ENCODE measurements at places on chromosomes 6 and 20. TPM values are rescaled to one million over a fixed set of nuclear protein-coding genes. Genes with fewer than 3 reads are reported as not detected.
A peak's percentile ranks its signal among the peaks of the same experiment; 100 is the strongest.

SLC22A7 gene
- not detected for total RNA-seq

ZNF334 gene
- 1.4 TPM for total RNA-seq

DOK5 gene
- not detected for total RNA-seq

DNA sequence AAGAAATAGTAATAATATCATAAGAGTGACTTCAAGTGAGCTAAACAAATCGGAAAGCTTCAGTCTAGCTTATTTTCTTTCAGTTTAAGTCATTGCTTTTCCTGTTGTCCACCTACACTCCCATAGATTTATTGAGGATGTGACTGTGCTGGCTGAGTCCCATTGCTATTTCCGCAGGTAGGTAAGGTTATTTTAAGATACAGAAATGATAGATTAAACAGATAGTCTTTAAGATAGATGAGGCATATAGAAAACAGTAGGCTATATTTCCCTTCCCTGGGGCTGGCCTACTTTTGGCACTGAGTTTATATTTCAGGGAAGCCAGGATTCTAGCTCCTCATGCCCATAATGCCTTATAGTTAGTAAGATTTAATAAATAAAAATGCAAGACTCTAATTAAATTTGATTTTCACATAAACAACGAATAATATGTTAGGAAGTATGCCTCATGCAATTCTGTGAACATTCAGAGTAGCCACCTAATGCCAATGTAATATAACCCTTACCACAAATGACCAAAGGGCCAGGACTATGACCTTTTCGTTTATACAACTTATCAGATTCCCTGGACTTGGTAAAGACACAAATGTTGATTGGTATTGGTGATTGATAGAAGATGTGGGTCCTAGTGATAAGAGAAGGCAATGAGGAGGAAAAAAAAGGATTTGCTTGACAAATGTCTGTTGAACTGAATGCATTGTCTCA is 1079.3 kb downstream of the EPHA7 start:
- no peak for DNase-seq

- DNase-seq = no peak
These were observed 9.6 kb upstream of the SLC2A10 start for GRCh38 chr20:46699651-46700359.

- DNase-seq = no peak
These were observed 566.2 kb upstream of the NRSN1 start for GRCh38 chr6:23559587-23560343.

DNA sequence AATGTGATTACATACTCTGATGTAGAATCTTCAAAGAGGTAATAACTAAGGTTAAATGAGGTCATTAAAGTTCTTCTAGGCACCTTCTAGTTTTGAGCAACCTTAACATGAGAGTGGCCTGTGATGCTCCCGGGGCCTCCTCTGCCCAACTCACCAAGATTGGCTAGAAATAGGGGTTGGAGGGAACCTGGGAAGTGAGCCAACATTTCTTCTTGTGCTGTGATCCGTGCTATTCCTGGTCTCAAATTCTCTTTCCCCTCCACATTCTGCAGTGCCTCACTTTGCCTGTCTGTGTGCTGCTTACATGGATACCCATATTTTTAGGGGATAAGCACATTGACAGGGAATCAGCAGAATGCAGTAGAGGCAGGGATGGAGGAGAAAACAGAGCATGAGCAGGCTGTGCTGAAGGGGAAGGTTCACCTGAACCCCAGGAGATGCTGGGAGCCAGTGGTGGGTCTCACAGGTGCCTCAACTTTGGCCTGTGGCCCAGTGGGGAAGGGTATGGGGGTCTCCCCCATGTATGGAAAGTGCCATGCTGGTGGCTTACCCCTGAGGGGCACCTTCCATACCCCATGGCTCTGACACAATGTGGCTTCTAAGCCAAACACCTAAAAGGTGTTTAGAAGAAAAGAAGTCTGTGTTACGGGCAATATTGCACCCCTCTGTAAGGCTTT is 164.7 kb upstream of the CHD6 start:
- no peak for DNase-seq

DNA sequence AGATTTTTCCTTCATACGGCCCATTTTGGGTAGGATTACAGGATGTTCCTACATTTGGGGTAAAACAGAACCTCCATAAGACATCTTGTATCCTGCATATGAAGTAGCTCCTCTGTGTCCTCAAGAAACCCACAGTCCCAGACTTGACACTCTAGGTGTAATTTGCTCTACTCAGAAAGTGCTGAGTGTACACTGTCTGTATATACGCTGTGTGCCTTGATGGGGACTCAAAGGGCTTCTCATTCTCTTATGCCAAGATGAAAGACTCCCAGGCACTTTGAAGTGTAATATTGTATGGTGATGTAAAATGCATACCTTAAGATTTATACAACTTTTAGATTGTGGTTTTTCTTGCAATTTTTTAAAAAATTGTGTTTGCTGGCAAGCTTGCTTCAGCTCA is 5.2 kb downstream of the TFAP2D start:
- DNase-seq = no peak

DNA sequence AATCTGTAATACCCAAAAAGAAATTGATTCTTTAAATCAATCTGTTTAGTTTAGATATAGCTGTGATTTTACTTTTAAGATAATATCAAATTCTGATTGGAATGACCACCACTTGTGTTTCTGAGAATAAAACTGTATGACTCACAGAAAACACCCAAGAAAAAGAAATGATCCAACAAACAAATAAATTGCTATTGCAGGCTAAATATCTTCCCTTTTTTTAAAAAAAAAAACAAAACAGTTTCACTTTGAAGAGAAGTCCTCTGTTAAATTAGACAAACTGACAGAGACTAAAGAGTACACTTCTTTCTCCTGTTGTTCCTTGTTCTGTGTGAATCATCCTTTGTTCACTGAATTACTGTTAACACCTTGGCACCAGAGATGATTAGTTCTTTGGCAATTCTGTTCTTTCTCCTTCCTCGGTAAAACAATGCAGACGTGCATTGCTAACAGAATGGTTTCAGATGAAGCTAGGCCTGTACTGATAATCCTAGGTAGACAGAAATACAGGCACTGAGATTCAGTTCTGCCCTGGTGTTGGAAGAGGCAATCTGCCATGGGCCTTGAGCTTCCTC is 895.2 kb upstream of the CITED2 start:
- no peak for DNase-seq

DNA sequence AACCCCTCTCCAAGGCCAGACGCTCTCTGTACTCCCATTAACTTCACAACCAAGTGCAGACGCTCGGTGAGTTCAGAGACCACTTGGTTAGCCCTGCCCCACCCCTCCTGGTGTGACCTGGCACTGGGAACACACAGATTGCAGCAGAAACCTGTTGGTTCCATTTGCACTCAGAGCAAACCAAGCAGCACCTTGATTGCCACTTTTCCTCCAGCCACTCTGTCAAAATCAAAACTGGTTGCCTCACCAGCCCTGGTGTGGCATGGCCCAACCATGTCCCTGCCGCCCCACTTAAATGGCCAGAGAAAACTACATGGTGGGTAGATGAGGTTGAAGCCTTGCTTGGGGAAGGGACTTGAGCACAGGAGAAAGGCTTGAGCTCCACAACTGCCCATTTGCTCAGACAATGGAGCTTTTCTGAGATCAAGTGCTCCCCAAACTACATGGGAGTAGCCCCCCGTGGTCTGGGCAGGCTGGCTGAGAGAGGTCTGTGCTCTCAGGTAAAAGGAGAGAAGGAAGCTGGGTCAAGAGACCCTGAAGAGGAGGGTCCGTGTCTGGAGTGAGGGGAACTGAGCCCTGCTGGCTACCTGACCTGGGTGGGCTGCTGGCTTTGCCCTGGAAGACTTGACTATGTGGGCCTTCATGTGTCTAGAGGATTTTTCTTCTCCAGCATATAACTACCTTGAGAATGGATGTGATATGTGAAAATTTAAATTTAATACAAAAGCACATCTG is 43.4 kb downstream of the PLCG1 start:
- peak; percentile 13 for DNase-seq

GRCh38 chr6:25942561-25943147 is 12.2 kb upstream of the SLC17A2 start:
- no peak for DNase-seq

GRCh38 chr20:49348563-49348962 is 70.7 kb upstream of the ZNFX1 start:
- no peak for DNase-seq
